Natural killer cell treated with Interleukin-12 subunit alpha and Interleukin-12 subunit beta and Interleukin-15 and Interleukin-18, amount 100 ng/mL, for 72 hours (primary cell): ENCODE measurements at places on chromosomes 4 and X. TPM values are rescaled to one million over a fixed set of nuclear protein-coding genes. Genes with fewer than 3 reads are reported as not detected.

FGFBP1 gene
- total RNA-seq, result not detected

ARHGAP36 gene
- not detected for total RNA-seq

HPSE gene
- total RNA-seq, result 12.4 TPM

- H3K4me1 ChIP-seq, result no peaks in the 10 kb centered on the region
- H3K27ac ChIP-seq, result no peak overlapping the region
- DNase-seq, result no peak
- H3K36me3 ChIP-seq, result no peaks in the 10 kb centered on the region
- no peak overlapping the region for H3K4me3 ChIP-seq
These were observed 25.1 kb upstream of the SETD7 start for GRCh38 chr4:139581096-139581495.

DNA sequence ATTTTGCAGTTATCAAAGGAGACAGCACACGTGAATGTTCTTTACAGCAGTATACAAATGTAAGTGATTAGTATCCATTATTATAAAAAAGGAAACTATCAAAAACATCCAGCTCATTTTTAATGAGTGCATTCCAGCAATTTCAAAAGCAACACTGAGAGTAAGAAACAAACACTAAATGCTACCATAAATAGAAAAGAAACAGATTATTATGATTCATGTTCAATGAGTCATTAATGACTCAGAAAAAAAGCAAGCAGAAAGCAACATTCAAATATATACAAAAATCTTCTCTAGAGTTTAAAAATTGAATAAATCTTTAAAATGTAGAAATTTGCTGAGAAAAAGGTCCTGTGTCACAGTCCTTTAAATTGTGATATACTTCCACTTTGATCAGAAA, 346.5 kb upstream of the FMR1 start:
- no peak overlapping the region for H3K4me3 ChIP-seq
- H3K36me3 ChIP-seq, result no peaks in the 10 kb centered on the region
- no peaks in the 10 kb centered on the region for H3K27me3 ChIP-seq
- no peaks in the 10 kb centered on the region for H3K4me1 ChIP-seq
- H3K27ac ChIP-seq, result no peak overlapping the region
- DNase-seq, result no peak

- DNase-seq, result no peak
- no peak overlapping the region for H3K27ac ChIP-seq
- no peaks in the 10 kb centered on the region for H3K36me3 ChIP-seq
- peaks cover 8% of the 10 kb centered on the region for H3K27me3 ChIP-seq
These were observed 11.2 kb upstream of the RNF4 start for GRCh38 chr4:2457481-2458295.

GRCh38 chrX:44843318-44843702, 511 bp upstream of the DUSP21 start:
- H3K27ac ChIP-seq, result no peak overlapping the region
- no peak overlapping the region for H3K4me3 ChIP-seq
- H3K36me3 ChIP-seq, result no peaks in the 10 kb centered on the region
- no peaks in the 10 kb centered on the region for H3K4me1 ChIP-seq
- DNase-seq, result no peak
- no peaks in the 10 kb centered on the region for H3K27me3 ChIP-seq
